ENCODE measurements at places on chromosomes 1 and 21.
A peak's percentile ranks its signal among the peaks of the same experiment; 100 is the strongest.

GRCh38 chr1:201584471-201585092, 45.7 kb downstream of the NAV1 start:
- no peak for DNase-seq

DNA sequence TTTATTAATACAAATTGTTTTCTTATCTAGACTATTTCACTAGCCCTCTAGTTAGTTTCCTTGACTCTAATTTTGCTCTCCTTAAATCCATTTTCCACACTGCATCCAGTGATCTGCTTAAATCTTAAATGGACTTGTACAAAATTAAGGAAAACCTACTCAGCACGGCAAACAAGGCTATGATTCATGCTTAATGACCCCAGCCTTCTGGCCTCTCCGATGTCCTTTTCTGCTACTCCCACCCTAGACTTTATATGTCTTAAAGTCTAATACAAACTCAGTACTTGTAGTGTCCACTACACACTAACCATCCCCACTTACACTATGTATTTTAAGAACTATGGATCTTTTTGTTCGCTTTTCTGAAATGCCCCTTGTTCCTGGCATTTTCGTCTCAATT, 2.2 kb downstream of the TMED5 start:
- DNase-seq: no peak

DNA sequence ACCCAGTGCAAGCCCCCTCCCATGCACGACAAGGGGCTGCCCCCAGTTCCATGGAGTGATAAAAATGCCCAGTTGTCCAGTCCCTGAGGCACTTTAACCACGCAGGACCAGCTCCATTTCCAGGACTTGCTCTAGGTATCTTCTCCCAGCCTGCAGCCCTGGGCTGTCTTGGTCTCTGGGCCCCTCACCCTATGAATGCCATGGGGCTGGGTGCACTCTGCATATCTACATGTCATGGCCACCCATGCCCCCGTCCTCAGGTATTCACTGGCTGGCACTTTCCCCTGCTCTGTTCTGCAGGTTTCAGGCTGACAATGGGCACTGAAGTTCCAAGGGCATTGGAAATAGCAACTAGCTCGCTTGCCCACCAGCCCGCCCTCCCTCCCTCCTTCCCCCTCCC, 19.6 kb upstream of the C1orf174 start:
- no peak for DNase-seq

DNA sequence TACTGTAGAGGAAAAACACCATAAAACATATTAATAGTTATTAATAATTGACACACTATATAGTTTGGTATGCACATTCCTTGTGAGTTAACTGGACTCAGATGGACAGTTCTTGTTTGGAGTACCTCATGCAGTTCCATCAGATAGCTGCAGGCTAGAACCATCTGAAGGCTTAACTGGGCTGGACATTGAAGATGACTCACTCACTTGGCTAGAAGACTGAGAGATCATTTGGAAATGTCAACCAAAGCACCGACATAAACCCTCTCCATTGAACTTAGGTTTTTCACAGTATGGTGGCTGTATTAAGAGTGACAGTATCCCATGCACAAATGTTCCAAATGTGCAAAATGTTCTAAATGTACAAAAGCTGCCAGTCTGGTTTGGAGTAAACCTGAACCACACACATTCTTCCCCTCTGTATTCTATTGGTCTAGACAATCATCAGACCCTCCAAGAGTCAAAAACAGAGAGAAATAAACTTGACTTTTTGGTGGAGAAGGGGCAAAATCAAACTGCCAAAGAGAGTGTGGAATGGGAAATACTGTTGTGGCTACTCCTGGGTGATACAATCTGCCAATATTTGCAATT, 708.4 kb downstream of the KCNT2 start:
- DNase-seq: no peak

DNA sequence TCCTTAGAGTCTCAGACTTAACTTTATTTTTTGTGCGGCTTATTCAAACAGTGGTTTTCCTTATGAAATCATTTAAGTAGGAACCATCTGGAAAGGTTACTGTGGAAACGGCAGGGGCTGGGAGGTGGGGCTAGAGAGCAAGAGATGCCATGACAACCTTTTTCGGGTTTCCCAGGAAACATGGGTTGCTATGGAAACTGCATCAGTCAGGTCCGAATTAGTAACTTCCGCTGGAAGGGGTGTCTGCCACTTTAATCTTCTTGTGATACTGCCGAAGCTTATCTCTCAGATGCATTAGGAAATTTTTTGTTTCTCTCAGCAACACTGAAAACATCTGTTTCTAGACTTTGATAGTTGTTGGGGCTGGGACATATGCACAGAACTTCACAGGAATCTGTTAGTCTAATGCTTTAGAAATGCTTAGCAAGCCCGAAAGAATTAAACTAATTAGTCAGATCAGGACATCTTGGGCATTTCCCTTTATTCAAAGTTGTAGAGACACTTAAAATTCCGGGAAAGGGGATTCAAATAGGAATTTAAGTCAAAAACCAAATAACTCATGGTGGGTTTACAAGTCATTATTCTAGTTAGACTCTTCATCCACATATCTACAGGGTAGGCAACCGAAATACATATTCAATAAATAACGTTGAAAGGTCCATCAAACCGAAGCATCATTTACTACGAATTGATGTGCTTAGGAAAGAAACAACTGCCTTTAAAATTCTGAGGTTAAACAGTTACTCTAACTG, 2.6 kb downstream of the KCNA3 start:
- DNase-seq: peak; percentile 33

- DNase-seq: no peak
Observed at GRCh38 chr21:36155603-36156338, 853 bp upstream of the DOP1B start.

GRCh38 chr1:50106095-50106761, 2.5 kb upstream of the ELAVL4 start:
- no peak for DNase-seq

DNA sequence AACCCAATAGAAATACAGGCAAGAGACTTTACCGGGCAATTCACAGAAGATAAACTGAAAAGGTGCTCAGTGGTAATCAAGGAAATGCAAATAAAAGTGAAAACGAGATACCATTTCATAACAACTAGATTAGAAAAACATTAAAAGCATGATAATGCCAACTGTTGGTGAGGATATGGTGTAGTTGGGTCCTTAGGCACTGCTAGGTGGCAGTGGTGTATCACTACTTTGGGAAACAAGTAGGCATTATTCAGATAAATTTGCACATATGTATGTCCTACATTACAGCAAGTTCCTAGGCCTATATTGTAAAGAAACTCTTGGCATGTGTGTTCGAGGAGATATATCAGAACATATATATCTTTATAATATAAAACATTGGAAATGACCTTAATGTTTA, 31.0 kb downstream of the AZIN2 start:
- DNase-seq: no peak

- no peak for DNase-seq
Observed at GRCh38 chr1:32073299-32074229, 825 bp downstream of the TMEM39B start.

GRCh38 chr1:15007368-15007767, 146.2 kb upstream of the TMEM51 start:
- DNase-seq: no peak

DNA sequence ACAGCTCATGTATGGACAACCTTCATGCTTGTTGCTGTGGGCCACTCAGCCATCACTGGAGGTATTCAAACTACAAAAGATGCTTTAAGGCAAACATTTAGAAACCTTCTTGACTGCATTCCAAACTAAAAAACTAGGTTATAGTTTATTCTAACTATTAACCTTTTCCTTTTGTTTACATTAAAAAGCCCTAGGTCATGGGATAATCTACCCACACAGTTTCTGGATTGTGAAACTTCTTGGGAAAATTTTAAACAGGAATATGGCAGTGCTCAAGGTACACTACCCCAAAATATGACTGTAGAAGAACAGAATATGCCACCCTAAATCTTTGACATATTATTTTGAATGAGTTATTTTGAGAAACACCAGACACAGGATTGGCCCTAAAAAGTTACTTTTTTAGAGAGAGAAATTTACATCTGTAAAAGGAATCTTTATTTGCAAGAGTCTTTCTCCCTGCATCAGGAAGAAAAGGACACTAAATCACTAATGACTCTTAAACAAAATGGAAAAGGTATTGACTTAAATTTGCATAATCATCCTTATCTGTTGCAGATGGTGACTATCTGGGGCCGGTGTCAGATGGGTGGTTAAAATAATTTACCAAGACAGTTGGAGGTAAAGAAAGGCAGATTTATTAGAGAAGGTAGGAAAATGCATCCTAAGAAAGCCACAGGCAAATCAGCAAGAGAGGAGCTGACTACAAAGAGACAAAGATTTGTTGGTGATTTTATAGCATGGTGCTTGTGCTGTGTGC, 25.1 kb upstream of the NUF2 start:
- no peak for DNase-seq

DNA sequence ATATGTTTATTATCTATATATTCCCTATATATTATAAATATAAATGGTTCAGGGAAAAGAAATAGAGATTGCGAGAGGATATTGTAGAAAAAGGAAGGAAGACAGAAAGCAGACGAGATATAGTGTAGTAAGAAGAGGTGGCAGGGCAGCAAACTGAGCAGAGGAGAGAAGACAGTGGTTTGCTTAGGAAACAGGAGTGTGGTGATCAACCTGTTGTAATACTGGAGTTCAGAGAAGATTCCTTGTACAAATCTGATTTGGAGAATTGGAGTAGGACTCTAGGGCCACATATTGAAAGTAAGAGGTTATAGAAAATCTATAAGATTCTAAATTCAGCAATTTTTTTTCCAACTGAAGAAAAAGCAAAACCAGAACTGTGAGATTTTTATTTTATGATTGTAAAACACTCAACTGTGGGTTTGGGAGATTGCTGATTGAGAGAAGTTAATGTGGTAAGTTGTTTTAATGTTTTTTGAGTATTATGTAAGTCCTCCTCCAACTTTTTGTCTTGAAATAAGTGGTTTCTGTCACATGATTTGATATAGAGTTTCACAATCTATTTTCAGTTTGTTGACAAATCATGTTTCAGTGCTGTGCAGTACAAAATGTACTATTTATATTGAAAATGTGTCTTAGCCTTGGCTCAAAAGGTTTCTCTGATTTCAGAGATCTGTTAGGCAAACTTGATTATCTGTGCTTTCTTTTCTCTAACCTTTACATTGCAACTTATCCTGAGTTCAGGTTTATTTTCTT, 9.6 kb upstream of the AMY2B start:
- no peak for DNase-seq

GRCh38 chr1:173150795-173151194, 56.3 kb downstream of the TNFSF4 start:
- no peak for DNase-seq

DNA sequence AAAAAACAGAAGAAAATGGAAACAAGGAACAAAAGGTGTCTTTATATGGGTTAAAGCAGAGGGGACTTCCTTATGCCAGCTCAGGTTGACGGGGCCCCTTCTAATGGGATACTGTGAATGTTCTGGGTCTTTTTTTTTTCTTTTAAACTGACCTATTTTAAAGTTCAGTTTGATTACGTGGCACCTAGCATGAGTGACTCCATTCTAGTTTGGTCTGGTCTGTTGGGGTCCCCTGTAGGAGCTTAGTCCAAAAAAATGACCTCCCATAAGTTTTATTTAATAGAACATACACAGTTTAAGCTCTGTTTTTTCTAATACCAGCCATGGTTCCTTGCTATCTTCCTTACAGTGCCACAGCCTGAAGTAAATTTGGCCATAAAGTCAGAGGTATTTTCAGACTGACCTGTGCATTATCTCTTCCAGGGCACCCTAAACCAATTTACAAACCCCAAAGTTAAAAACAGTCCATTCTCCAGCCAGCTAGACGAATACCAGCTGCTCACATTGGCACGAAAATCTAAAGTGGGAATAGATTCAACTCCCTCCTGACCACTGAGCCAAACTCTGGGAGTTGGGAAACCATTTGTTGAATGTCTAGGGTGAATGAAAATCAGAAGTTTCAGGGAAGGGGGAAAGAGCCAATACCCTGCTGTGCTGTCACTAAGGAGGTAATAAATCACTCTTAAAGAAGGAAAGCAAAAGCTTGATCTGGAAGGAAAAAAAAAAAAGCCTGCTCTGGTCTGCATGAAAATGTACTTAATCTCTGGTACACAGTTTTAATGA, 42.4 kb downstream of the AKNAD1 start:
- DNase-seq: peak; percentile 43

DNA sequence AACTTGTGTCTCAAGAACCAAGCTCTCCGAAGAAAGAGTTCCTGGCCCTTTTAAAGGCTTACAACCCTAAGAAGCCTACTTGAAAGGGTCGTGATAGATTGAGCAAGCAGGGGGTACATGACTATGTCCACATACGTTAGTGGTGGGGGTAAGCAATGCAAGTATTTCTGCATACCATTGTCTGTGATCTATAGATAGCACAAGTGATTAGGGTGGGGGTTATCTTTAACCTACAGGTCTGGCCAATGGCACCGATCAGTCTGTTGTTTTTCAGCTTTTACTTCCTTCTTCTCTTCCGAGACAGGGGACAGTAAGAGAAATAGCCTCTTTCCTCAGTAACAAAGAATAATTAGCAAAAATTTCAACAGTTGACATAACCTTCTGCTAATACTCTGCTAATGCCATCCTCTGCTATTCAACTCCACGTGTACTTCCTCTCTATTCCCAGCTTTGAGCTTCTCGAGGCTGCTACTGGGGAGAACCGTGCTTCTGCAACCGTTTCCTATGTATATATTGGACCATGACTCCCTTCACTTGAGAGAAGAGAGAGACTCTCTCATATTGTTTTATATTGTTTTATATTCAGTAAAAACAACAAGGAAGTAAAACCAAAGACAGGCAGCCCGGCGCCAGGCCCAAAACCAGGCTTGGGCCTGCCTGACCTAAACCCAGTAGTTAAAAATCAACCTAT, 727.7 kb upstream of the NCAM2 start:
- no peak for DNase-seq

DNA sequence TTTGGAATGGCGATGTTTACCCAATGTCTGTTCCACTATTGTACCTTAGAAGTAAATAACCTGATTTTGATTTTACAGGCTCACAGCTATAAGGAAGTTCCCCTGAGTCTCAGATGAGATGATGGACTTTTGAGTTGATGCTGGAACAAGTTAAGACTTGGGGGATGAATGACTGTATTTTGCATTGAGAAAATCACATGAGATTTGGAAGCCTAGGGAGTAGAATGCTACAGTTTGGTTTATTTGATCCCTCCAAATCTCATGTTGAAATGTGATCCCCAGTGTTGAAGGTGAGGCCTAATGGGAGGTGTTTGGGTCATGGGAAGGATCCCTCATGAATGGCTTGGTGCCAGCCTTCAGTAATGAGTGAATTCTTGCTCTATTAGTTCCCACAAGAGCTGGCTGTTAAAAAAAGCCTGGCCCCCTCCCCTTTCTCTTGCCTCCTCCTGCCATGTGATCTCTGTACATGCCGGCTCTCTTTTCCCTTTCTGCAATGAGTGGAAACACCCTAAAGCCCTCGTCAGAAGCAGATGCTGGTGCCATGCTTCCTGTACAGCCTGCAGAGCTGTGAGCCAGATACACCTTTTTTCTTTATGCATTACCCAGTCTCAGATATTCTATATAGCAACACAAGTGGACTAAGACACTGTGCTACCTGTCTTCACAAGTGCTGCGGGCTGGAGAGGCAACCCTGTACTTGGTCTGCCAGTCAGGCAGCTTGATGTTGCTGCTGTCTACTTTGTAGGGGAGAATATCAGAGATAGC, 77.0 kb upstream of the TLR5 start:
- DNase-seq: no peak

GRCh38 chr1:234234199-234234598, 139.1 kb upstream of the COA6 start:
- DNase-seq: no peak

- DNase-seq: no peak
Observed at GRCh38 chr1:204320382-204320804, 39.3 kb downstream of the PLEKHA6 start.
